ENCODE measurements at places on chromosomes 12 and 14.

GRCh38 chr14:51912112-51912786 lies 51.8 kb downstream of the GNG2 start:
- no peak for DNase-seq

- DNase-seq: no peak
These were observed 72.9 kb upstream of the DDX11 start for GRCh38 chr12:31000751-31001150.

DNA sequence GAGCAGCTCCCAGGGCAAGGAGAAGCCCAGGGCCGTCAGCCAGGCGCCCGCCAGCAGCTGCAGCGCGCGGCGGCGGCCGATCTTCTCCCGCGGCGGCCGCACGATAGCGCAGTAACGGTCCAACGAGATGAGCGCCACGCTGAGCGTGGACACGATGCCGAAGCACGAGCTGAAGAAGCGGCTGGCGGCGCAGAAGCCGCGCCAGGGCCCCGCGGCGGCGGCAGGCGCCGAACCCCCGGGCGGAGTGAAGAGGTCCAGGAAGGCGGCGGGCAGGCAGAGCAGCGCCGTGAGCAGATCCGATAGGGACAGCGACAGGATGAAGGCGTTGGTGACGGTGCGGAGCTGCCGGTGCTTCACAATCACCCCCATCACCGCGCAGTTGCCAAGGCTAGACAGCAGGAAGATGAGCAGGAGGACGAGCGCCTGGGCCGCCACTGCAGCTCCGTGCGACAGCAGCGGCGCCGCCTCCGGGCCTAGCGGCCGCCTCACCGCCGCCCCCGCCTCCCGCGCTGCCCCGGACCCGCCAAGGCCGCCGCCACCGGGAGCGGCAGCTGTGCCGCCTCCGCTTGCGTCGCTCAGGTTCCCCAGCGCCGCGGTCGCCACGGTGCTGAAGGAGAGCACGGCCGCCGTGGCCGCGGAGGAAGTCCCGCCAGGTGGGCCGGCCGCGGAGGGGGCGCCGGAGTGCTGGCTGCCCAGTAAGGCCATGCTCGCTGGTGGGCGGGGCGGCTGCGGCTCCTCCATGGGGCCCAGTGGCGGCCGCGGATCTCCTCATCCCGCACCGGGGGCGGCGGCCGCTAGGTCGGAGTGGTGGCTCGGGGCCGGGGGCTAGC lies 479 bp downstream of the GPR135 start:
- no peak for DNase-seq

- no peak for DNase-seq
These were observed 261.6 kb downstream of the DACT1 start for GRCh38 chr14:58899317-58899713.

DNA sequence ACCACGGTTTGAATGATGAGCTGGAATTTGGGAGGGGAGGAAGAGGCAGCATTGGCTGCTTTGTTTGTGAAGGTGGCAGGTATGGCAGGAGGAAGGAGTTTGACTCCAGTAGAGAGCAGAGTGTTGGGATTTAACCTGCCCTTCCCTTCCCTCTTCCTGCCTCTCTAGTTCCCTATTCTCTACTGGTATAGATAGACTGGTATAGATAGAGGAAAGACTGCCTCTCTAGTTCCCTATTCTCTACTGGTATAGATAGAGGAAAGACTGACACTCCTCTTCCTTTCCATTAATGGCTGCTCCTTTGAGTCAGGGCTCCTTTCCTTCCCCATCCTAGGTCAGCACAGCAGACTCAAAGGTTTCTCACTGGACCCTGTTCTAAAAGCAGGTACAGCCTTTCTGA lies 8.4 kb upstream of the SYCP3 start:
- DNase-seq: peak; percentile 71

GRCh38 chr14:33755358-33755757 lies 195.5 kb downstream of the EGLN3 start:
- DNase-seq: no peak

- DNase-seq: peak; percentile 71
These were observed 3.4 kb upstream of the NXPH4 start for GRCh38 chr12:57213058-57213715.

DNA sequence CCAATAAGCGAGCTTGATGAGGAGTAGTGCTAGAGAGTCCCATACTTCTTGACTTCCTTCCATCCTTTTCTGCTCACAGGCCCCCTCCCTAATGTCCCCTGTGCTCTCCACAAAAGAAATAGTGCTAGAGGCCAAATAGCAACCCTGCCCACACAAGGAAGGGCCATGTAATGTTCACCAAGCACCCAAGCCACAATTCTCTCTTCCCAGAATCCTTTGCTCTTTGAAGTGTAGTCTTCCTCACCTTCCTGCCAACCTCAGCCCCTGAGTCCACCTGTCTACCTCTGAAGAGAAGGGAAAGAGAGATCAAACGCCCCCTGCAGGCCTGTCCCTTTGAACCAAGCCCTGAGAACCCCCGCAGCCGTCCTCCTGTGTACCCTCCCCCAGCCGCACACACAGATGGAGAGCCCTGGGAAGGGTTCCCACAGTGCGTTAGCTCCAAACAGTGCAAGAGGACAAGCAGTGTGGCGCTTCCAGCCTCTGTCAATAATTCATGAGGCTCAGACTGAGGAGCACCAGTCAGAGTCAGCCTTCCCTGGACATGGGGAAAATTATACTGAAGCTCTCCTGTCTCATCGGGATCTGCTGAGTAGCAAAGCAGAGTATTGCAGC lies 1.9 kb upstream of the DHRS4 start:
- DNase-seq: no peak

GRCh38 chr14:70563869-70564268 lies 29.1 kb upstream of the ADAM20 start:
- no peak for DNase-seq

DNA sequence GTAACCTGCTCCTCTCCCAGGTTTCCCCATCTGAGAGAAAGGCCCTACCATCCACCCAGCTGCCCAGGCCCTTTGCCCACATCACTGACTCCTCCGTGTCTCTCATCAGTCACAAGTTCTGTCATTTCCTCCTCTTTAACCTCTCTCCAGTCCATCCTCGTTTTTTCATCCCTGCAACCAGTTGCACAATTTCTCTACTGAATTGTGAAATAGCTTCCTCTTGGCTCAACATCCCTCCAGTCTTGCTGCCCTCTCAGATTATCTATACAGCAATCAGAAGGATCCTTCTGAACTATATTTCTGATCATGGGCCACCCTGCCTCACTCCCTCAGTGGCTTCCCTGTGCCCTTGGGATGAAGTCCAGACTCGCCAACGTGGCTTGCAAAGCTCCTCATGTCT lies 6.8 kb downstream of the FAM161B start:
- DNase-seq: peak; percentile 94

GRCh38 chr12:52582486-52582885 lies 8.8 kb upstream of the KRT74 start:
- no peak for DNase-seq

GRCh38 chr14:45434221-45434620 lies 181.2 kb upstream of the MIS18BP1 start:
- DNase-seq: no peak

DNA sequence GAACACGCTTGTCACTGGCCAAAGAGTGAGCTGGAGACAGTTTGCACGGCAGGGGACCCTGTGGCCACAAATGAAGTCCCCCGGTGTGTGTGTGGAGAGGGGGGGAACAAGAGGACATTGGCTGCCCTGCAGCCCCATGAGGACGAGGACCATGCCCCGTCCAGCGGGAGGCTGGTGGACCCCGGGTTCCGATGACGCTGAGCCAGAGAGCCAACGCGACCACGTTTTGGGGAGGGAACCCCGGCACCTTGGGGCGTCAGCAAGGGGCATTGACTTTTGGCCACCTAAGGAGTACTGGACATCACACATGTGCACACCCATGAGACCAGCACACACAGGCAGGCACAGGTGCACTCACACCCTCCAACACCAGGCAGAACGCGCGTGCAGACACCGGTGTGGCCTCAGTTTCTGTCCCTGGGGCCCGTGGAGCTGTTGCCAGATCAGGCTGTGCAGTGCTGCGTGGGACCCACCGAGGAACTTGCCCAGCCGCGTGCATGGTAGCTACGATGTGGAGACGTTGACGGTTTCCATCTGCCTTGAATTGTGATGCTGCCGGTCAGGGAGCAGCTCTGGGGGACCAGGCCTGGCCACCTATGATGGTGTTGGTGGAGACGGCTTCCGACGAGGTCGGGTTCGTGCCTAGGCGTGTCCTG lies 26.5 kb downstream of the NOC4L start:
- no peak for DNase-seq

GRCh38 chr14:100773331-100774163 lies 46.9 kb downstream of the DLK1 start:
- no peak for DNase-seq

GRCh38 chr12:111546758-111547383 lies 52.2 kb downstream of the ATXN2 start:
- no peak for DNase-seq

GRCh38 chr12:2150833-2151232 lies 98.0 kb downstream of the CACNA1C start:
- DNase-seq: no peak

DNA sequence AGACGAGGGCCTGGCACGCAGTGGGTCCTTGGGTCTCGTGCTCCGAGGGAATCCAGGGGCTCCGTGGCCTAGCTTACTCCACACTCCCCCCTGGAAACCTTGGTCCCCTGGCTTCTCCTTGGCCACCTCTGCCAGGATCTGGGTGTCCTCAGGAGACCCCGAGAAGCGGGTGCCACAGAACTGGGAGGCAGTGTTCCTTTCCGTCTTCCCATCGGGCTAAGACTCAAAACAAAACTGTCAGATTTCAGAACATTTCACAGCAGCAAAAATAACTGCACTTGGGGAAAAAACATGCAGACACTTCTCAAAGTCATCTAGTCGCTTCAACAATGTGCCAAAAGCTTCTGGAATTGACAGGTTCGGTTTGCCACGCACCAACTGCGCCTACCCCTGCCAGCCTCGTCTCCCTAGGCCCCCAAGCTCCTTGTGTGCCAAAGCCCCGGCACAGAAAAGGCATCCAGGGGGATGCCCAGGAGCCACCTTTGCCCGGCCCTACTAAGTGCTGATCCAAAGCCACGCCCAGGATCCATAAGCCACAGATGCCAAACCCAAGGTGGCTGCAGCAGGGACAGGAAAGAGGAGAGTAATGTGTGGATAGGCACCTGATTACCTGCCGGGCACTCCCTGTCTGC lies 58.4 kb upstream of the DIO3 start:
- no peak for DNase-seq

- DNase-seq: no peak
These were observed 146.5 kb downstream of the PAPOLA start for GRCh38 chr14:96648506-96649326.

DNA sequence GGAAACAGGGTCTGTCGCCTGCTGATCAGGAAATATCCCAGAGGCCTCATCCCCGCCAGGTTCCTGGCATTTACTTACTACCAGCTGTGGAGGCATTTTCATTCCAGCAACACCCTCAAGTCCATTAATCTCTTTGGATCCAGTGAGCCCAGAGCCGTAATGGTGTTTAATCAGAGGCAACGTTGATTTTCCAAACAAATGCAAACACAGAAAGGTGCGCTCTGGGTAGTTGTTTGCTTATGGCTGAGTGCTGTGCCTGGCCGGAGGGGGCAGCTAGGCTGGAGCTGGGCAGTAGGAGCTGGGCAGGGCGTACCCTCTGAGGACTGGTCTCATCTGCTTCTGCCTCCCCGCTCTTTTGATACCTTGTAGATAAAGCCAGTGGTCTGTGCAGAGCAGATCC lies 110.6 kb downstream of the ADCK1 start:
- no peak for DNase-seq

DNA sequence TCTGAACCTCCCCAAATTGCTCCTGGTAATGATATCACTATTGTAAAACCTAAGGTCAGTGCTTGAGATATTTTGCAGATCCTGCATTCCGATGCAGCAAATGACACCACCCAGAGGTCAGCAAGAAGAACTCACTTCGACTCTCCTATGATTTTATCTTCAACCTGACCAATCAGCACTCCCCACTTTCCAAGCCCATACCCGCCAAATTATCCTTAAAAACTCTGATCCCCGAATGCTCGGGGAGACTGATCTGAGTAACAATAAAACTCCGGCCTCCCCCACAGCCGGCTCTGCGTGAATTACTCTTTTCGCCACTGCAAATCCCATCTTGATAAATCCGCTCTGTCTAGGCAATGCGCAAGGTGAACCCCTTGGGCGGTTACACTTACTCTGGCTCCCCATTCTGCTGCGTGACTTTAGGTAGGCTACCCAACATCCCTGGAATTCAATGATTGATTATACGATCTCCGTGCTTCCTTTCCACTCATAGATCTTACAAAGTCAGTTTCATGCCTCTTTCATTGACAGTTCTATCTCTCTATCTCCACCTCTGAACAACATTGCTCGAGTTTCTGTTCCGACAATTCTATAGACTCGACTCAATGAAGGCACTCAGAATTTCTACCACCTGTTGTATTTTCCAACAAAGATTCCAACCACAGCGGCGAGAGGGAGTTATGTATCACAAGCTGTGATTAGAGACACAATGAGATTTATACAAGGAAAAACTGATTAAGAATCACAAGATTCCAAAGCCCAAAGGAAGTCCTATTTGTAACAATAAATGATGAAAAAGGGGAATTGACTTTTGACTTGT lies 939 bp downstream of the NPC2 start:
- peak; percentile 29 for DNase-seq

- no peak for DNase-seq
These were observed 7.8 kb downstream of the SH2B3 start for GRCh38 chr12:111413442-111414086.

- no peak for DNase-seq
These were observed 321.4 kb upstream of the RGS6 start for GRCh38 chr14:71610797-71611196.

- no peak for DNase-seq
These were observed 15.4 kb downstream of the TMEM52B start for GRCh38 chr12:10194160-10194670.

DNA sequence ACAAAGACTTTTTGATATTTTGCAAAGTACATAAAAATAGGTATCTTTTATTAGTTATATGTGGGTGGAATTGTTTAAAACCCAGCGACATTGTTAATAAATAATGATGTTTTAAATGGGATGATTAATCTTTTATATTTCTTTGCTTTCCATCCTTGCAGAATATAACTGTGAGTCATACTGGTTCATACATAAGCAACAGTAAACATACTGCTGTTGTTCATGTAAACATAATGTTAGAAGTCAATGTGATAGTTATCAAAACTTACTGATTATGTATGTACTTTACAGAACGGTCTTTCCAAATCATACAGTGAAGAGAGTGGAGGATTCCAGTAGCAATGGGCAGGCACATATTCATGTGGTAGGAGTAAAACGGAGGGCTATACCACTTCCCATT lies 119.8 kb downstream of the ARID2 start:
- no peak for DNase-seq

DNA sequence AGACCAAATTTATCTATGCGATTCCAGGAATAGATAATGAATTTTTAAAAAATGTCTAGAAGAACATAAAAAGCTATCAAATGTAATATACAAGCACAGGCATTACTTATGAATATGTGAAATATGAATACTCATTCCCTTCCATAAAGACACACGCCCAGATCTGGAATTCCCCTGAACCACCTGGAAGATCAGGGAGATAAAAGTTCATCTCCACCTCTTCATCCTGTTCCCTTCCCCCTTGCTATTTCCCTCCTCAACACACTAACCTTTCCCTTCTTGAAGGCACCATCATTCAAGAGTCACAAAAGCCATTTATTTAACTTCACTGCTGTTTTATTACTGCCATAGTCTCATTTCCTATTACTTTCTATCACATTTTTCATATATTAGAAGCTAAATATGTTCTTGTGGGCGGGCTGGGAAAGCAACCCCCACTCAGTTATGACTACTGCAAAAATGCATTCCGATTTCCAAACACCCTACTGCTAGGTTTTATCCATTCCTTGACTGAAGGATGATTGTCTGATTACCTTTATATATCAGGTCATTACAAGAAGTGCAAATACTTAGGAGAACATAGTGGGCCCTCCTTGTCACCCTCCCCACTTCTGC lies 16.1 kb downstream of the FGD6 start:
- DNase-seq: no peak

- DNase-seq: no peak
These were observed 53.2 kb upstream of the DYRK2 start for GRCh38 chr12:67595365-67595764.
